ENCODE measurements at places on chromosomes 12 and 14.

GRCh38 chr12:127760357-127760756 is 506.6 kb upstream of the TMEM132C start:
- DNase-seq: no peak

DNA sequence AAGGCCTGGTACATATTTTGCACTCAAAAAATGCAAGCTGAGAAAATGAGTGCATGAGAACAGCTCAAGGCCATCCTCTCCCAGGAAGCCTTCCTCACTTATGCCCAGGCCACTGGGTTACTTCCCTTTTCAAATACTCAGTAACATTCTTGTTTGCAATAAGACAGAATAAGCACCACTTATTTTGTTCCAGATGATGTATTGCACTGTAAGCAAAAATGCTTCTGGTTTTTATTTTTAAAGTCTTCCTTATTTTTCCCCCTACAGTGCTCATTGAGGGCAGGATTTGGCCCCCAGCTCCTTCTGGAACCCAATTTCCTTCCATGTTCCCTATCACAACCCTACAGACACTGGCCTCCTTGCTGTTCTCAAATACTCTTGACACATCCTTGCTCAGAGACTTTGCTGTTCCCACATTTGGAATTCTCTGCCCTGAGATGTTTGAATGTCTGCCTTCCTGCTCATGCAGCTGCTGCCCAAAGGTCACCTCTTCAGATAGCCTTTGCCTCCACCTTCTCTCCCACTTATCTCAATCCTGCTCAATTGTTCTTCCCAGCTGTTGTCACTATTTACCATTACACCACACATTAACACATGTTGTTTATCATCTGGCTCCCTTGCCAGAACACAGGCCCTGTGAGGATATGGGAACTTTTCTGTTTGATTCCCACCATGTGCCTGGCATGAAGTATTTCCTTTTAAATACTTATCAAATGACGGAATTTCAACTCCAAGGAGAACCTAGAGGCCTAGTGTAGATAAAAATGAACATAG is 49.9 kb downstream of the IFNG start:
- DNase-seq: no peak

DNA sequence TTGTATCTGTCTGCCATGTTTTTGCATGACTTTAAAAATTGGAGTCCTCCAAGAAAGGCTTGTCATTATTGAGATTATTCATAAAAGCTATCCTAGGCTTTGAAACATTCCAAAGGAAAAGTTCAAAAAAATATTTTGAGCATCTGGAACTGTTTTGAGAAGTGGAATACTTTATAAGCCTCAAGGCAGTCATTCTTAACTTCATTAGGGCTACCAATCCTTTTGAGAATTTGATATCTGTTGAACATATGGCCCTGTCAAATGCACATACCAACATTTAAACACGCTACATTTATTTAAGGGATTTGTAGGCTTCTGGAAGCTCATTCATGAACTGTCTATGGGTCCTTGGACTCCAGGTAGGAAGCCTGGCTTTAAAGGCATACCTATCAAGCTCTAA is 77.0 kb downstream of the TMEM117 start:
- no peak for DNase-seq

DNA sequence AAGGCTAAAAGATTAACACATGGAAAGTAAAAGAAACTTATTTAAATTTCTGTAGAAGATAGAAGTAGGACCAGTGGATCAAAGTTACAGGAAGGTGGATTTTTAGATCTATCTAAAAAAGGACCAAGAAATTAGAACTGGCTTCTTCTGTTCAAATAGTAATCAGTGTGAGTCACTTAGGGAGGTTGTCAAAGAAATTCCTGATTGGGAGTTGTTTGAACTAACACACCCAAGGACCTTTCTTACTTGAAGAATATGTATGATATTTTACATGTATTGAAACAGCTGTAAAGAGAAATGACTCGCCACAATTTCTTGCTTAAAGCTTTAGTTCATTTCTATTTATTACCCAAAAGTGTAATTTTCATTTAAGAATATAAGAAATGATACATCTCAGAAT is 256.9 kb downstream of the RAD51B start:
- DNase-seq: peak; percentile 73

DNA sequence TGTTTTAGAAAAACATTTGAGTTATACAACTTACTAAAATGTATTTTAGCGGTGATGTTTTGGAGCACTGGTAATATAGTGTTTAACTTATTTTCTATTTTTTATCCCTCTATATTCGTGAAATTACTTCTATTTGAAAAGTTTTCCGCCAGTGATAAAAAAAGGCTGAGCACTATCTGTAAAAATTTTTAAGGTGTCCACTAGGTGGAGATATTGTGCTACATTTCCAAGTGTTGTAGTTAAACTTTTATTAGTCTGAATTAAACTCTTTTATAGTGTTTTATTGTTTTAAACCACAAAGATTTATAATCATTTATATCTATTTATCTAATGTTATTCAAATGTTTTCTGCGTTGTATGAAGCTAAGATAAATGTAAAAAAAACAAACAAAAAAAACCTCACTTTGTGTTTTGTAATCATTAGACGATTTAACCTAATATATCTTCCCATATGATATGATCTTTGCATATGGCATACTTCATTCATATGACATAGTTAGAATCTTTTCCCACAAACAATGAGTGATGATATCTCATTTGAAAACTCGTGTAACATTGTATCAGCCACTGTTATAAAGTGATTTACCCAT is 11.8 kb downstream of the ALG10B start:
- DNase-seq: peak; percentile 48

DNA sequence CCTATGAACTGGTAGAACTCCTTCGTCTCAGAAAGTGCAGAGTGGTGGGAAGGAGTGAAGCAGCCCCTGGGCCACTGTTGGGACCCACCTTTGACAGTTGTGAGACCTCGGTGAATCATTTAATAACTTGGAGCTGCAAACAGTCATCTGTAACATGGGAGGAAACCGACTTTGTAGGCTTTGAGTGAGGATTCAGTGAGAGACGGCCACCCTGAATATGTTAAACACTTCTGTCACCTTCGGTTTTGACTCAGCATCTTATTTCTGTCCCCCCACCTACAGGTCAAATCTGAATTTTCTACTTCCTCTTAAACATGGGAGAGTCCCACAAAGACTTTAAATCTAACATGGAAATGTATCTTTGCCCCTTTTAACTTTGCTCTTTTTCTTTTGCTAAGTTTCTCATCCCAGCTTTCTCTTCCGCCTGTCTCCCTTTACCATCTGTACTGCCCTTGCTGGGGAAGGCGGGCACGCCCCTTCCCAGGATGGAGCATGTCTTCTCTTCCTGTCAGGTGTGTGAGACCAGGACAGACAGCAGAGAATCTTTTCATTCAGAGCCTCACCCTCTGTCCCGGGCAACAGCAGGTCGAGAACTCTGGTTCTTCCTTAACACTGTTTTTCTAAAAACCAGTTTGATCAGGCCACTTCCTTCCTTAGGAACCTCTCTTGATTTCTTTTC is 37.1 kb downstream of the ZC3H14 start:
- DNase-seq: no peak

DNA sequence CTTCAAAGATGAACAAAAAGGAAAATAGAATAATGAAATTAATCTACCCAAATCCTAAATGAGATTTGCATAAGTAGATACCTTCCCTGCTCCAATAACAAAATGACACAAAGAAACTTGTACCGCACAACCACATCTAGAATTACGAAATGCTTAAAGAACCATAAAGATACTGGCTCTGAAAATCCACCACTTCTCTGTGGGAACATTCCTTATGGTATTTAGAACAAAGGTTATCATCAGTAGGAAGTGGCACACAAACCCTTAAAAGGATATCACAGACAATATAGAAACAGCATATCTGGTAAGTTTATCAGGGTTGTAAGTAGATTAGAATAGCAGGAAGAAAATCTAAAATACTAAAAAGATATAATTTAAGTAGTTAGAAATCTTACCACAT is 11.6 kb downstream of the IAPP start:
- DNase-seq: no peak

GRCh38 chr12:91811481-91812287 is 334.0 kb downstream of the BTG1 start:
- DNase-seq: peak; percentile 64

GRCh38 chr14:53542732-53543131 is 389.6 kb upstream of the DDHD1 start:
- peak; percentile 34 for DNase-seq

DNA sequence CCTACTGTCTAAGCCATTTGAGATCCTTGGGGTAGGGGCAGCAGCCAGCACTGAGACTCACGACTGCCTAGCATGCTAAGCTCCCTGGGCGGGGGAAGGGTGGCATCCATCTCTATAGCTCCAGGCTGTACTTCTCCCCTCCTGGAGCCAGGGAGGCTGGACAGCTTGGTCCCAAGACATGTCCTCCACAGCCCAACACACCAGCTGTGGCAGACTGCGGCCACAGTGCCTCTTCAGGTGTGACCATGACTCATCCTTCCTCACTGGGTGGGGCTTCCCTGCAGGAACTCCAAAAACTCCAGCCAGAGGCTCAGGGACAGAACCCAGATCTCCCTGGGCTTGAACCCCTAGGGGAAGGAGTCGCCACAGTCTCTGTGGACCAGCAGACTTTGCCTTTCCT is 193.9 kb downstream of the GPHN start:
- peak; percentile 6 for DNase-seq

GRCh38 chr12:114976959-114977358 is 293.0 kb upstream of the TBX3 start:
- DNase-seq: peak; percentile 47

- DNase-seq: no peak
These were observed 371.7 kb downstream of the DPF3 start for GRCh38 chr14:72521968-72522741.

DNA sequence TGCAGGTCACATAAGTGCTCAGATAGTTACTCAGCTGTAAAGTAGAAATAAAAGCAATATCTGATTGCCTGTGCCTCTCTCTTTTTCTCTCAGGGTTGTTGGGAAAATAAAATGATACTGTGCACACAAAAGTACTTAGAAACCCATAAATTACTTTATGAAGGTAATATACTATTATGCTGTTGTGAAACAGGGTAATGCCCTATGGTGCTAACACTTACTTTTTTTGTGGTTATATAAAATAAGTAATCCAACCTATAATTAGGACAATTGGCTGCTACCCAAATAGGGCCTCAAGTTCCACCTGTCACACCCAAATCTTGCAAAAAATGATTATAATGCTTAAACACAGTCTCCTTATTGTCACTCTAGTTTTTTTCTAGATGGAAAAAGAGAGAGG is 50.6 kb downstream of the DAAM1 start:
- DNase-seq: no peak

GRCh38 chr14:81062816-81063215 is 107.4 kb downstream of the TSHR start:
- DNase-seq: peak; percentile 3

DNA sequence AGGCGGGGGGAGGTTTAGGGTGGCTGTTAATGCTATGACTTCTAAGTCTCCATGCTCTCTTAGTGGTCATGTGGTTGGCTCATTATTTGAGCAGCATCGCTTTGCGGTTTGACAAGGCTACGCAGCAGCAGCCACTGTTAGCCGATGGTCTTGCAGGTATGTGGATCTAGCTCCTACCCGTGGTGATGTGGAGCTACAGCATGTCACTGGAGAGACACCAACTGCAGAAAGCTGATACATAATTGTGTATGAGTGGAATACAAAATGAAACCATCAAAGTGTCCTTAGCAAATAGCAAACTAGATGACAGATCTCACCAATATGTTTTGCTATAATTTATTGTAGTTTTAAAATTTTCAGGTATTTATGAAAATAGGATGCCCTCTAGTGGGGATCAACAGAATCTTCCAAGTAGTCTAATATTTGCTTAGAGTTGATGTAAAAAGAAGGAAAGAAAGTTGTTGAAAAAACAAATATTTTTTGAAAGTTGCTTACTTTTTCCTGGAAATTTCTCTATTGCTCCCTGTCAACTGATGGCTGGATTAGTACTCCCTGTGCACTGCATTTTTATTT is 94.9 kb downstream of the NAV3 start:
- peak; percentile 90 for DNase-seq

- no peak for DNase-seq
These were observed 275.5 kb downstream of the DPF3 start for GRCh38 chr14:72618424-72618823.

DNA sequence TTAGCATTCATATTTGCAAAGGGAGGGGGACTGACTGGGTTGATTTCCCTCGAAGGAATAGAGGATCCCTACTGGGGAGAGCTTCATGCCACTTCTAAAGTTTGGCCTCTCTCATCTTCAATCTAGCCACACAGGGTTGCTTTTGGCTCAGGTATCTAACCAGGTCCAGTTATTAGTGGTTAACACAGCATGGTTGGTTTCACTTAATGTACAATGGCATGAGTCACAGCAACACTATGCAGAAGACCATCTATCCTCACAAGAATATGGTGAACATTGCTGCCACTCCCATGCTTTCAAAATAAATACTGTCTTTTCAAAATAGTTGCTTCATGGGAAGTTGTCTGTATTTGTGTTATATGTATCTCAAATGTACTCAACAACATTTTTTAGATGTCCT is 6.6 kb upstream of the RAB3IP start:
- peak; percentile 68 for DNase-seq

DNA sequence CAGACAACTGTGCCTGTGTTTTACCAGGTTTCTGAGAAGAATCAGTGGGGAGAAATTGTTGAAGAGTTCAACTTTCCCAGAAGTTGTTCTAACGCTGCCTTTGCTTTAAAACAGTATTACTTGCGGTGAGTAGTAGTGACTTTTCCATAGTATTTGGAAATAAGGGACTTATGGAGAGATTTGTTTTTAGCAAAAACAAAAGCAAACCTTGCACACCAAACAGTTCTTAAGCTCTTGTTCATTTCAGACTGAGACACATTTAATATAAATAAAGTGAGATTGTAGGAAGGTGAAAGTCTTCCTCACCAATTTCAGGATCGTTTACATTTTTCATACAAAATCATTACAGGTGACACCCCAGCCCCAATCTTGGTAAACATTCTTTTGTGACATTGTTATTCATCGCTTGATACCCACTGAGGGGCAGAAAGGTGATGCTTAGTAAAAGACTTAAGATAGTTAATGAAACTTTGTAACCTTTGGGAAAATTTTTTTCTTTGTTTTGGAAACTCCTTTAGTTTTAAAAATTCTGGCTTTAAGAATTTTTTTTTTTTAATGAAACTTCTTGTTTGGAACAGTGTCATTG is 1.8 kb downstream of the ARID2 start:
- DNase-seq: peak; percentile 11

- DNase-seq: peak; percentile 42
These were observed 423.7 kb downstream of the LRIG3 start for GRCh38 chr12:58496411-58497190.

DNA sequence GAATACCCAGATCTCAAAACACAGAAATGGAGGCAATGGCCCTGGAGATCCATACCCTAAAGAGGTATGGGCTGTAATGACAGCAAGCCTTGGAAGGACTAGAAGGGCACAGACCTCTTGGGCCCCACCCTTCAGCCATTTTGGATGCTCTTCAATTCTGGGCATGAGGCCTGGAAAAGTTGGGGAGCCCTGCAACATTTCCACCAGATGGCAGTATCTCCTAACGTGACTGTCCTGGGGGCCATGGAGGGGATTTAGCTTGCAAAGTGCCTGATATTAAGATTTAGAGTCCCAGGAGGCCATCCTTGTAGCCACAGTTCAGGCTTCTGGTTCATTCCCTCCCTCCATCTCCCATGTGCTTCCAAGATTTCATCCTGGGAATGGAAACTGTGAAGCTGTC is 30.2 kb downstream of the KCNA5 start:
- DNase-seq: no peak

- DNase-seq: no peak
These were observed 20.0 kb downstream of the SARNP start for GRCh38 chr12:55797550-55797949.

- DNase-seq: no peak
These were observed 998.1 kb upstream of the TMEM132C start for GRCh38 chr12:127268706-127269425.

GRCh38 chr14:101808894-101809670 is 47.6 kb downstream of the PPP2R5C start:
- no peak for DNase-seq

Measured in epithelial cell of esophagus (primary cell).